ENCODE measurements at places on chromosomes 1 and 21.

GRCh38 chr1:244414543-244414942, 37.2 kb downstream of the ADSS2 start:
- DNase-seq, result peak; percentile 51

DNA sequence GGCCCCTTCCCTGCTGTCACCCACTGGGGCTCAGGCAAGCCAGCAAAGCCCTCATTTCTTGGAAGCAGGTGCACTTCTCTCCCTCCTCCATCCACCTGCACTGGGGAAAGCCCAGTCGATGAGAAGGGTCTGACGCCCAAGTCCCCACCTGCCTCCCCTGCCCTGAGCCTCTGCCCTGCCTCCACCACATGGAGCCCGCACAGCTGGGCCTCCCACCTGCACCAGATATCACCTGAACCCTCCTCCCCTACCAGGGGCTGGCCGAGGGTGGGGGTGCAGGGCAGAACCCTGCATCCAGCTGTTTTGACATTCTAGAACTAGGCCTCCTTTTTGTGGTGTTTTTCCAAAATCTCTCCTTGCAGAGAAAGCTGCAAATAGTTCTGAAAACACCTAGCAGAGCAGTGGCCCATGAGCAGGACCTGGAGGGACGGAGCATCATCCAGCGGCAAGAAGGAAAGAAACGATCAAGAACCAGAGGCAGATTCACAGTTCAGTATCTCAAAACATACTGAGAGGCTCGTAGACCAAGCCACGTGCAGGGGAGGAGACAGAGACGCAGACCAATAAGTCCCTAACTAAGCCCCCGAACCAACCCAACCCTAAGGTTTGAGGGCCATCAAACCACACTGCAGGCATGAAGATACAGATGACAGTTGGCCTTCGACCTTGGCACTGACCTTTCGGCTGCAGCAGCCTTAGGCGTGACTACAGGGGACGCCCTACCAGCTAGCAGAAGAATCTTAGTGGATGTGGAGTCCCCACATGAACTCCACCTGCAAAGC, 16.7 kb downstream of the CHD5 start:
- DNase-seq, result no peak

DNA sequence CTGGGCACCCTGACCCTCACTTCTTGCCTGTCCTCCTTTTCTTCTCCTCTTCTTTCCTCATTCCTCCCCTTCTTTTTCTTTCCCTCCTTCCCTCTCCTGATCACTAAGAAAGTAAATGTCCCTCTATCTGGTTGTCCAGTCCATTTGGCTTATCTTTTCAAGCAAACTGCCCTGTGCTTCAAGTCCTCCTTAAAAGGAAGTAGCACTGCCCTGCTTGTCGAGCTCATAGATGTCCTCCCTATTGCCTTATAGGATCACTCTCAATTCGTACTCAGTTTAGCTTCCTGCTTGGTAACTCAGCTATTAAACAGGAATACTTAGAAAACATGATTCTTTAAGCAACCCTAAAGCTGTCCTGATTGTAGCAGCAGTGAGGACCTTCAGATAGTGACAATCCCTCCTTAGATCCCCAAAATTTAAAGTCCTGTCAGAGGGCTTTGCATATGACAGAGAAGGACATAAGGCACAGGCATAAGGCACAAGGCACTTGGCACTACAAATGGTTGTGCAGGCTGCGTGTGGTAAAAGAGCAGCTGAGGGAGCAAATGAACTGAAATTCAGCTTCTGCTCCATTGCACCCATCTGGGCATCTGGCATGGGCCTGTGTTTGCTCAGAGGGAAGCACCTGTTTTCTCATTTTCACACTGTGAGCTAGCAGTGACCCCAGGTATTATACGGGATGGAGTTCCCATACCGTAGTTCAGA, 26.1 kb upstream of the SLAMF6 start:
- DNase-seq, result no peak

DNA sequence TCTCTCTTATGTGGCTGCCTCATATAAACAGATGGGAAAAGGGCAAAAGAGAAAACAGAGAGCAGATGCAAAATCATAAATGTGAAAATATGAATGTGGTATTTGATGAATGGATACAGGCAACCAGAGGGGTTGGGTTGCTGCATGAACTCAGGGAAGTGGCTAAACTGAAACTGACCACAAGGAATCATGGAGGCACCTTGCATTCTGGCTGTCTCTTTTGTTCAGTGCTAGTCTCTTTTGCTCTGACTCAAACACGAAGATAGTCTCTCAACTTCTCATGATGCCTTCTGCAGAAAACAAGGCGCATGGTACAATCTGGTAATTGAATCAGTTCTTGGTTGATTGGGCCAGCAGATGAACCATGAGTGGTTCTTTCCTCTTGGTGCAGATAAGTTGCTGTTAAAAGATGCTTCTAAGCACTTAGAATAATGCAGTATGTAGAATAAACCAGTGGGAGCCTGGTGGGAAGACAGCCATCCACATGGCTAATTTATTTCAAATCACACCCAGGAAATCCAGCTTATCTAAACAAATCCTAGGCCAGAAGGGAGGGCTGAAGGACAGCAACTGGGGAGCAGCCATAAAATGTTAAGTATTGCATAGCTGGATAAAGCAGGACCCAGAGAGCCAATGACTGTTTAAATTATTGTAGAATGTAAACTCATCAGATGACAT, 64.2 kb downstream of the HLX start:
- peak; percentile 57 for DNase-seq

DNA sequence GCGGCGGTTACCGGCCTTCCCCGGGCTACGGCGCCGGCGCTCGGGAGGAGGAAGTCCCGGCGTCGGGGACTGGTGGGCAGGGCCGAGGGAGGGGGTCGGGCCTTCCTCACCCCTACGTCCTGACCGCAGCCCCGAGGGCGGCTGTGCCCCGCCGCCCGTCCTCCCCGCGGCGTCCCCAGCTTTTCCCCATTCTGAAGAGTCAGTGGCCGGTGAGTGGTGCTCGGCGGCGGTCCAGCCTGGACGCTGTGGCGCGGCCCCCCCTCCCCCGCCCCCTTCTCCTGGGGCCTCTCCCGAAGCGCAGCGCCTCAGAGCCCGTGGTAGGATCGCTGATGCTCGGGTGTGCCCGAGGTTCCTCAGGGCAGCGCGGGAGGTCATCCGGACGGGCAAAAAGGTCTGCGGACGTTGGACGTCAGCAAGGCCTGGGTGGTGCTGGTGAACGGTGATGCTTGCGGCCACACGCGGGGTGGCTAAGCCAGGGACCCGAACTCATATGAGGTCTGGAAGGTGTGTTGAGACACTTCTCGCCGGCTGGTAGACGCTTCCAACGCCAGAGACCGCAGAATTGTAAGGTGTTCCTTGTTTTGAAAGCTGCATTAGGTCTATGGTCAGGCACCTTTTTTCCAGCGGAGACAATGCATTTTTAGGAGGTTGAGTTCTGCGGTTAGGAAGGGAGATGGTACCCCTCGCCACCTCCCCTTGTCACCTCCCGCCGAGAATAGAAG, 725 bp downstream of the SLC25A33 start:
- DNase-seq, result peak; percentile 76

DNA sequence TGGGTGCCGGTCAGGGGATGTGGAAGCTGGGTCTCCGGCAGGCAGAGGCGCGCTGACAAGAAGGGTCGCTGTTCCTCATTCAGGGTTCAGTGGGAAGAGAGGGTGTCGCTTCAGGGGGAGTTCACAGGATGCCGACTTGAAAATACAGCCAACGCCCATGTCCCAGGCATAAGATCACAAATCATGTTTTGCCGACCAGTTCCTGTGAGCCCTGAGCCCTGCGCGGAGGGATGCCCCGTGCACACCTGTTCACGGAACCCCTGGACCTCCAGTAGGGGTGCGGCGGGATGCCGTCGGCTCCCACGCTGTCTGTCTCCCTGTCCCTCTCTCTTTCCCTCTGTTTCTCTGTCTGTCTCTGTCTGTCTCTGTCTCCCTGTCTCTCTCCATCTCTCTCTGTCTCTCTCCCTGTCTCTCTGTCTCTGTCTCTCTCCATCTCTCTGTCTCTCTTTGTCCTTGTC, 26.8 kb downstream of the TP73 start:
- no peak for DNase-seq

DNA sequence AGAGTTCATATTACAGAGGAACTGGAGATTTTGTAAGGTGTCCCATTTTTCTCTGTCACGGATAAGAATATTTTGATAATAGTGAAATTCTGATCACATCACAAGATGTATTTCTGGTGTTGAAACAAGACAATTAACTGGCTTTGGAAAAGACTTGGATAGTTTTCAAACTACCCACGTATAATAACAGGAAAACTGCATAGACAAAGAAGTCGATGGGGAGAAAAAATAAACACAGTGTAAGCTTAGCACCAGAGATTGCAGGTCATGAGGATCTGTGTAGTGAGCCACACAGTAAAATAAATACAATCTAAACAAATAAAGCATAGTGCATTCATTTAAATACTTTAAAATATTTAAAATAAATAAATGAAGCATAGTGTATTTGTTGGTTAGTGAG, 452.3 kb upstream of the ADAMTS5 start:
- DNase-seq, result no peak

- no peak for DNase-seq
Observed at GRCh38 chr1:84930329-84930728, 37.3 kb upstream of the LPAR3 start.

- no peak for DNase-seq
Observed at GRCh38 chr1:236550961-236551851, 27.4 kb downstream of the LGALS8 start.

- DNase-seq, result peak; percentile 58
Observed at GRCh38 chr1:50704126-50704525, 255.9 kb downstream of the FAF1 start.

DNA sequence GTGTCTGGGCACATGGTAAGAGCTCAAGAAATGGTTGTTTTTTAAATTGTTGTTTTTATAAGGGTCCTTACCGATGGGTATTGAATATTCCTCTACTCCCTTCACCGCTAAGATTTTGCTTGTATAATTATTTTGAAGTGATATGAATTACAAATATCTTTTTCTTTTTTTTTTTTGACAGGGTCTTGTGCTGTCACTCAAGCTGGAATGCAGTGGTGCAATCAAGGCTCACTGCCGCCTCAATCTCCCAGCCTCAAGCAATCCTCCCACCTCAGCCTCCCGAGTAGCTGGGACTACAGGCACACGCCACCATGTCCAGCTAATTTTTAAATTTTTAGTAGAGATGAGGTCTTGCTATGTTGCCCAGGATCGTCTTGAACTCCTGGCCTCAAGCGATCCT, 27.1 kb upstream of the RAB3GAP2 start:
- no peak for DNase-seq

- DNase-seq, result no peak
Observed at GRCh38 chr1:49171941-49172593, 395.4 kb upstream of the BEND5 start.

GRCh38 chr1:198534548-198535418, 5.7 kb downstream of the ATP6V1G3 start:
- no peak for DNase-seq

GRCh38 chr1:80582980-80583379, 1217.8 kb upstream of the ADGRL2 start:
- DNase-seq, result no peak

DNA sequence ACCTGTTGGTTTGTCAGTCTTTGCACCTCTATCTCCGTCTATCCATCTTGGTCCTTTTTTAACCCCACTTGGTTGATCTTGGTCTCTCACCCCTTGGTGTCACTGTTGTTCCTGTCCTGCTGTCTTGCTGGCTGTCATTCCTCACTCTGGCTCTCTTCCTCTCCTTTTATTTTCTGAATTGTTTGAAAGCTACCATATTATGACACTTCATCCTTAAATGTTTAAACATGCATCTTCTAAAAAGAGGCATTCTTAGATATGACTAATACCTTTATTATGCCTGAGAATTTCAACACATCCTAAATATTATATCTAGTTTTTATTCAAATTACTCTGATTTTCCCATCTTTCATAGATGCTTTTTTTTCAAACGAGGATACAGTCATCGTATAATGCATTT, 37.0 kb downstream of the BACH1 start:
- no peak for DNase-seq

DNA sequence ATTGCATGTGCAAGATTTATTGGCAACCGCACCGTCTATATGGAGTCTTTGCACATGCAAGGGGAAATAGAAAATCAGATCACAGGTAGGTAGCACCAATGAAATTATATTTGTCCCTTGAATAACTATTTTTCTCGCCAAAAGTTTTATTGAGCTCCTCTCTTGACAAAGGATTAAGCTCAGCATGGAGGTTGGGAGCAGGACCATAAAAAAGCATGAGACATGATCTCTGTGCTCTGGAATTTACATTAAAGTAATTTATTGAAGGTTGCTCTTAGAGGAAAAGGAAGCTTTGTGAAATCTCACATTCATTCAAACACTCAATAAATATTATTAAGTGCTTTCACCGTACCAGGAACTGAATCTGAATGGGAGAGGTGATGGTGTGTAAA, 66.0 kb upstream of the UBE2U start:
- peak; percentile 52 for DNase-seq

GRCh38 chr1:206708058-206708457, 23.4 kb downstream of the MAPKAPK2 start:
- no peak for DNase-seq

- DNase-seq, result no peak
Observed at GRCh38 chr21:45388611-45389296, 16.2 kb upstream of the COL18A1 start.

GRCh38 chr21:42829417-42829816, 49.9 kb downstream of the WDR4 start:
- no peak for DNase-seq

DNA sequence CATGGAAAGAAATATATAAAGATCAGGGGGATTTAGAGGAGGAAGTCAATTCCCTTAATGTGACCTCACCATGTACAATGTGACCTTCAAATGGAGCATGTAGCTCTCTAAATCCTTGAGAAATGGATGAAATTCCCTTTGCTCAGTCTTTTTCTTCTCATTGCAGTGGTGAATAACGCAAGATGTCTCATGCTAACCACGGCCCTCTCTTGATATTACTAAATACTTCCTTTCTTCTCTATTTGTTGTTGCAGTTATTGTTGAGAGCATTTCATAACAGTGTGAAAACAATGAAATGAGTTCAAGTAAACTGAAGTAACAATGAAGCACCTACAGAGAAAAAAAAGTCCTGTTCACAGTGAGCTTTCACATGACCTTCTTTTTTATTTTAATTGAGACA, 55.6 kb downstream of the ZNF281 start:
- peak; percentile 67 for DNase-seq

Data from mesenchymal stem cell (in vitro differentiated cells and primary cell).